Left ventricle myocardium inferior (tissue), 1 donor: ENCODE measurements at places on chromosomes 1 and 21. TPM values are rescaled to one million over a fixed set of nuclear protein-coding genes. Genes with fewer than 3 reads are reported as not detected.

DNA sequence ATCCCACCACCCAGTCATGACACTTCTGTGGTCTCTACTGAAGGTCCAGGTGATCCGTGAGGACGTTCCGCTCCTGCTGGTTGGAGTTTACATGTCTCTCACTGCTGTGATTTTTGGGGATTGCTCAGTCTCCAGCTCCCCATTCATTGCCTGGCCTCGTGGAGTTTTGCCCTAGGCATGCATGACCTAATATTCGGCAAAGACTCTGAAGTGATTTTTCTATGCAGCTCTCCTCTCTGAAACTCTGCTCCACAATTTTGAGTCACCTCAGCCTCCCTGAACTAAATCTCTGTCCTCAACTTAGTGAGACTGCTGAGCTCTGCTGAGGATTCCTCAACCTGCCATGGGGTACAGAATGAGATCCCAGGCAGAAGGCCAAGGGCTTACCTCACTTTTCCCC lies 174.4 kb upstream of the FGGY start:
- DNase-seq: no peak

DNA sequence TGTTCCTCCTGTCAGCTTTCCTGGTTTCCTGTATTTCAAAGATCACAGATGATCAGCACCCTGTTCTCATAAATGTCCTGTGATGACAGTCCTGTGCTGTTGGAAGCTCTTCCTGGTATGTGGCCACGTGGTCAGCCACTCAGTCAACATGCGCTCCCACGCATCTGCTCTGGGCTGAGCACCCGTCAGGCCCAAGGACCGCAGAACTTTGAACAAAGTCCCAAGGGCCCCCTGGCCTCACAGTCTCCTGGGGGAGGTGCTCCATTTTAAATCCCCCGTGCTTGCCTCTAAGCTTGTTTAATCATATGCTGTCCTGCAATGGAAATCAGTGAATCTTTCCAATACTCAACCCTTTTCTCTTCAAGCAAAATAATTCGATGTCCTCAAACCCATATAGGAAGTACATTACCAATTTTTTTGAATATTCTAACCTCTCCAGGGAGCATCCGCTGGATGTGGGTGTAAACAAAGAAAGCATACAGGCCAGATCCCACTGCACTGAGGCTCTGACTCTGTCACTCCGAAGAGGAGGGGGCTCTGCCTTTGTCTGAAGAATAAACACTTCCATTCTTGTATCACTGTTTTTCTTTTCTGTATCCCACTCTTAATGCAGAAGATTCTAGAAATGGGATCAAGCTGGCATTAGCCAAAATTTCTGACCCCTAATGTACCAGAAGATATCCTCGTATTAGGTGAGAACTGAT lies 250.3 kb downstream of the SDCCAG8 start:
- DNase-seq: no peak

- no peak for DNase-seq
These were observed 5.0 kb downstream of the FAF1 start for GRCh38 chr1:50955116-50955515.

DNA sequence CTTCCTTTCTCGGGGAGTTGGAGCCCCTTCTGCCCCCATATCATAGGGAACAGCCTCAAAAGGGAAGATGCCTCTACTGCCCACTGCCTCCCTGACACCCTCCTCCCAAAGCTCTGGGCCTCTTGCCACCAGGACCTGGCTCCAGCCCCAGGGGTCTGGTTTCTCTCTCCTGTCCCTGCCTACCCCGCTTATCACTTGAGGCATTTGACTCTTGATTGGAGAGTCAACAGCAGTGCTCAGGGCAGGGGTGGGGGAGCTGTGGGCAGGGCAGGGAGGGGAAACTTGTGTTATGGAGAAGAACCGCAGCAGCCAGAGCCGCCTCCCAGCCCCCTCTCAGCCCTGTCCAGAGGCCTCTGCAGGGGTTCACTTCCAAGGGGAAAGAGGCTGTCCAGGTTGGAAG lies 573 bp downstream of the TRIM63 start:
- peak; percentile 79 for DNase-seq

DNA sequence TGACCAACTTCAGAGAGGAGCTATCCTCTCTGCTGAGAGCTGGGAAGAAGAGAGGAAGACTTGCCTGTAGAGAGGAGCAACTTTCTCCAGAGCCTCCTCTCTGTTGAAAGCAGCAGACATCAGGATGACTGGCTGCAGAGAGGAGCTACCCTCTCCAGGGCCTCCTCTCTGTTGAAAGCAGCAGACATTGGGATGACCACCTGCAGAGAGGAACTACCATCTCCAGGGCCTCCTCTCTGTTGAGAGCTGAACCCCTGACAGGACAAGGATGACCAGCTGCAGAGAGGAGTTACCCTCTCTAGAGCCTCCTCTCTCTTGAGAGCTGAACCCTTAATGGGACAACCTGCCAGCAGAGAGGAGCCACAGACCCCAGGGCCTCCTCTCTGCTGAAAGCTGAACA lies 83.0 kb upstream of the GJB5 start:
- DNase-seq: no peak

The MEGF6 gene
- 9.5 TPM for total RNA-seq

The ADORA3 gene
- 3.1 TPM for total RNA-seq

The SLC45A1 gene
- total RNA-seq: 1.8 TPM
